Tibial artery (tissue), 4 donors: ENCODE measurements at places on chromosomes 3 and 15.

DNA sequence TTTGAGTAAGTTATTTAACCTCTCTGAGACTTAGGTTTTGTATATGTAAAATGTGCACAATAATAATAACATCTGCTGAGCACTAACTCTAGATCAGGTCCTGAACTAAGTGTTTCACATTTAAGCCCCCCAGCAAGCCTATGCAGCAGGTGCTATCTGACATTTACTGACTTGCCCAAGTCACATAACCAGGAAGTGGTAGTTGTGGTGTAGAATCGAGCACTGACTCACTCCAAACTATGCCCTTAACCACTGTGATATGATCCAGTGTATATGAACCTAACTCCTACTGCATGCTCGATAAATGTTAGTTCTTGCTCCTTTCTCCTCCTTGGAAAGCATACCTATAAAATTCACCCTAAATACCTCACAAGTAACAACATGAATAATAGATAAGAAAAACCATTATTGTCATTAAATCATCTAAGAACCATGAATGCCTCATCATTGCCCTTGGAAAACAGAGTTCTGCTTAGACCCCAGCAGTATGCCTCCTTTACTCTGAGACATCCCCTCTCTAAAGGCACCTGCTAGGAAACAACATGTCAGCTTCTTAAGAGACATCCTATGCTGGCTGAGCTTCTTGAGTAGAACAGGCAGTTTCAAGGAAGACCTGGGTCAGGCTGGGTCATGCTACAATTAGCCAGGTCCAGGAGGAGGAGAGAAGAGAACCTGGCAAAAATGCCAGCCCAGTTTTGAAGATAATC, 3.0 kb upstream of the SHC4 start:
- no peak for DNase-seq

GRCh38 chr3:117671722-117672318, 962.2 kb downstream of the TUSC7 start:
- no peak for DNase-seq

DNA sequence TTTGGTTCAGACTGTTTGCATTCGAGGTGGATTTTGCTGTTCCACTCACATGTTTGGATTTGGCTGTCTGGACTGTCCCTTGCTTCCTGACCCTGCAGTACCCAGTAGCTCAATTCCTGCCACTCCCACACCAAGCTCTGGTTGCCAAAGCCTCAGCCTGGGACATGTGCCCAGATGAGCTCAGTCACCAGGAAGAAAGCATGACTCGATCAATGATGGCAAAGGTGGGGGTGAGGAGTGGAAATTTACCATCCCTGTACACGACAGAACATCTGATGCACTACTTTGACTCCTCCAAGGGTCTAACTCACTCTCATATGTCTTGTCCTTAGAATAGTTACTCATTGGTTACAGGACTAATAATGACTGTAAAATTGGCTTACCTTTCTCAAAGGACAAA, 45.2 kb downstream of the ZNF385D start:
- peak; percentile 57 for DNase-seq

DNA sequence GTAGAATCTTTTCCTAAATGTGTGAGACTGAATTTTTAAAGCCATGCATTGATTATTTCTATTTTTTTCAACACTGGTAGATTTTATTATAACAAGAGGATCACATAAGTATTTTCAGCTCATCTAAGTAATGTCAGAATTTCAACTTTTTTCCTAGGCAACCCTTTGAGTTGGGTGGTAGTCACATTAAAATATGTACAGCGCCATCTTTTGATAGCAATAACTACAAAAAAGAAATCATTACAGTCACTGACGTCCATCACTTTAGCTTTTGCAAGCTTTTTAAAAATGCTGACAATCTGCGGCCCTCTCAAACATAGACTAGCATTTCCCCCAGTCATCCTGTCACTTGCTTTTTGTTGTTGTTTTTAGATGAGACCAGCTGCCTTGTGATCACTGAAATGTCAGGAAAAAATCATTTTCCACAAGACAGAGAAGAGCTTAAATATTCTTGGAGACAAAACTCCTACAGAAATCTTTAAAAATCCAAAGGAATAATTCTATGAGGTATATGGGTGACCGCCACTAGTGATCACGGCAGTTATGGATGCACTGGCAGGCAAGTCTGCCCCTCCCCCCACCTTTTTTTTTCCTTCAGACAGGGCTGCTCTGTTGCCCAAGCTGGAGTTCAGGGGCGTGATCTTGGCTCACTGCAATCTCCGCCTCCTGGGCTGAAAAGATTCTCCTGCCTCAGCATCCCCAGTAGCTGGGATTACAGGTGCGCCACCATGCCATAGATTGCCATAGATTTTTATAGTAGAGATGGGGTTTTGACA, 384.0 kb upstream of the KCNMB2 start:
- no peak for DNase-seq

GRCh38 chr15:78012643-78013077, 64.9 kb downstream of the TBC1D2B start:
- peak; percentile 60 for DNase-seq

GRCh38 chr3:148075771-148076716, 621.7 kb upstream of the AGTR1 start:
- no peak for DNase-seq

DNA sequence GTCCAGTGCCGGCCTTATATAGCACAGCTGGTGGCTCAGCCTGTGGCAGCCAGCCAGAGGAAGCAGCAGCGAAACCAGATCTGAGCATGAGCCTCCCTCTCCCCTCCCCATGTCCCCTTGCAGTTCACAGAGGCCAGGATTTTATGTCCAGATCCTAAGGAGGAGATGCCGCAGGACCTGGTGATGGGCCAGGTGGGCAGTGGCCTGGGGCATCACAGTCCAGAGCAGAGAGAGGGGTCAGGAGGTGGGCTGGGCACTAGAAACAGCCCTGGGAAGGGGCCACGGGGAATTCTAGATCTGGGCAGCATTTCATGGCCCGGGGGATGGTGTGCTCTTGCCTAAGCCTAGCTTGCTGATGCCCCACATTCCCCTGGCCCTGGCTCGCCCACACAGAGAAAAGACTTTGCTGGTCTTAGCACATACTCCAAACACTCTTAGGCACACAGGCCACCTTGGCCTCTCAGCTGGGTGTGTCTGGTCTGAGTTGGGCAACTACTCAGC, 259 bp upstream of the CILP start:
- peak; percentile 59 for DNase-seq

- no peak for DNase-seq
Observed at GRCh38 chr3:112230033-112230432, 64.0 kb downstream of the SLC9C1 start.

- DNase-seq, result no peak
Observed at GRCh38 chr3:142251951-142252350, 26.6 kb upstream of the GK5 start.

- no peak for DNase-seq
Observed at GRCh38 chr3:186760897-186761447, 22.4 kb upstream of the EIF4A2 start.

DNA sequence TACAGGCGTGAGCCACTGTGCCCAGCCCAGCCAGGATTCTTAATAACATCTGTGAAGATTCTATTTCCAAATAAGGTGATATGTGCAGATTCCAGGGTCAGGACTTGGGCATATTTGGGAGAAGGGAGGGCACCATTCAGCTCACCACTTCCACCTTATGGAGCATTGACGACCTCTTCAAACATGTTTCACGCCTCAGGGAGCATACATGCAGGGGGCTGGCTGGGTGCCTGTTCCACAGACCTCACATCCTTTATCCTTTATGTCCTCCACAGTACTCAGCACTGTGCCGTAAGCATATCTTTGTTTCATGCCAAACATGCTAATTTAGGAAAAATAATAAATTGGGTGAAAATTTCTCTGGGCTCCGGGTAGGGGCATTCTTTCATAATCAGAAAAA, 229.0 kb downstream of the THSD4 start:
- DNase-seq, result no peak

GRCh38 chr3:50275996-50276761, 2.7 kb upstream of the LSMEM2 start:
- no peak for DNase-seq

DNA sequence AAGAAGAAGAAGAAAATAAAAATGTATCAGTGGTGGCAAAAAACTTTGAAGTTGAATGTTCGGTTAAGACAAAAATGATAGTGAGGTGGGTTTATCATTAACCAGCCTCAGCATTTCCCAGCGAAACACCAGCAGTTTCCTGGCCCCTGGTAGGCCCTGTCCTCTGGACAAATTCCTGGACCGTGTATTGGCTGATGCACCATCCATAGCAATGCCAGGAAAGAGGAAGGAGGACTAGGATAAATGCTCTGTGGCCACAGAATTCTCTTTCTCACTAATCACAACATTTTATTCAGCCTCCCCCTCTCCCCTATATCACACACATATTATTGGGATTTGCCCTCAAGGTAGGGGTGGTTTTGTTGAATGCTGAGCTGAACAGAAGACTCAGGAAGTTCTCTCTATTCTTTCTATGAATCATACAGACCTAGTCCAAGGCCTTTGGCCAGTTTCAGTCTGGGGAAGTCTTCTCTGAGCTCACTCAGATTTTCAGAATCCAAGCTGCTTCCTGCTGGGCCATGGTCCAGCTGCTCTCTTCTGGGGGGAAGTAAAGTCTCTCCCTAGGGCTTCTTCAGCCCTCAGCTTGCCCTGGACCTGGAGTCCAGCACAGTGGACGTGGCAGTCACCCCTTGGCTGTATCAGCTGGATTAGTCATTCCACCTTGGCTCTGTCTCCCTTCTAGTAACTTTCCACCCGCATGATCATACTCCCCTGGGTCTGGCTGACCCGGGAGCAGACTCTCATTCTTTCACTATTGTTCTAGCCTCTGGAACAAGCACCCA, 27.6 kb downstream of the SLC28A1 start:
- DNase-seq, result peak; percentile 96
